ENCODE measurements at places on chromosomes 12 and 14.

DNA sequence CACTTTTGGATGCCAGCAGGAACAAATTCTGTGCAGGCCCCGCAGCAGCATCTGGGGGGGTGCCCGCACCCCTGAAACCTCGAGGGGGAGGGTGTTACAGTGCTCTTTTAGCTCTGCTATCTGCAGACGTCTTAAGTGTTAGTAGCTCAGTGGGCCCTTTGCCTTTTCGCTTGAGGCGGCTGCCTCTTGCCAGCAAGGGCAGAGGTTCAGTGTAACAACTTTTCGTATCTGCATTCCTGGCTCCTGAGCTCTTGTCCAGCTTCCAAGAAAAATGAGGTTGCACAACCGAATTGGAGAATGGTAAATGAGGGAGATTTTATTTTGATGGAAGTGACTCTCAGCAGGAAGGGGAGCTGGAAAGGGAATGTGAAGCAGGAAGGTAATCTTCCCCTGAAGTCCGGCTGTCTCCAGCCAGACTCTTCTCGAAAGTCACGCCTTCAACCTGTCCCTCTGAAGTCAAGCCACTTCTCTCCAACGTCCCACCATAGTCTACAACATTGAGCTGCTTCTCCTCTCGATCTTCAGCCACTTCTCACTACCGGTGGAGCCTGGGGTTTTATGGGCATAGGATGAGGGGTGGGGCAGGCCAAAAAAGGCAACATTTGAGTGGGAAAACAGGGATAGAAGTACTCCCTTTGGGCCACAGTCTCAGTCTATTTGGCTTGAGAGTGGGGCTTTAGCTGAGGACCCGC lies 17.8 kb downstream of the TAS2R50 start:
- no peak for DNase-seq

DNA sequence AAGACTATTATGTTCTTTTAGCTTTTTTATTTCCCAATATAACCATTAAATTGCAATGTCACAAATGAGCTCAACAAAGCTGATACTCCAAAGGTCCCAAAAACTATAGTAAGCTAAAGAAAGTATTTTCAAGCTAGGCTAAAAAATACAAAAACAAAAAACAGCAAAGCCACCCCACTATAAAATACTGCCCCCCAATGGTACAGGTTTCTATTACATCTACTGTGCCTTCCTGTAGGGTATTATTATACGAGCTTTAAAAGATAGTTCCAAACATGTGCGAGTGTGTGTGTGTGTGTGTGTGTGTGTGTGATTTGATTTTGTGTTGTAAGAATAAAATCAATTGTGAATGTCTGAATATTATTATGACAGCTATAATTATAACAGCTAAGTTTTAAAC lies 1.1 kb downstream of the IFNG start:
- DNase-seq: no peak

GRCh38 chr14:73251516-73252215 lies 14.4 kb downstream of the PAPLN start:
- DNase-seq: no peak

DNA sequence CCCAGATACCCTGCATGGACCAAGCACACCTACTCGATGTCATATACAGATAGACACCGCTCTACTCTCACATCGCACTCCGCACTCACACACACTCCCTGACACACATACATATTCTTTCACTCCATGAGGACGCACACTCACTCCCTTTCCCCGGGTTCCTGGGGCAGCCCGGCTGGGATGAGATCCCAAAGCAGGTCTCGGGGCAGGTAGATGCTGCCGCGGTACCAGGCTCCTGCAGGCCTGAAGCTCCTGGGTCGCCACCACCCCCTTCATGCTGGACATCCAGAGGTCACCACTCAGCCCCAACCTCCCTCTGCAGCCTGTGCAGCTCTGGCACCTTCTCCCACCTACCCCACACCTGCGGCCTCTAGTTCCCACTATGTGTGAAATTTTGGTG lies 2.3 kb downstream of the C1QL4 start:
- no peak for DNase-seq

DNA sequence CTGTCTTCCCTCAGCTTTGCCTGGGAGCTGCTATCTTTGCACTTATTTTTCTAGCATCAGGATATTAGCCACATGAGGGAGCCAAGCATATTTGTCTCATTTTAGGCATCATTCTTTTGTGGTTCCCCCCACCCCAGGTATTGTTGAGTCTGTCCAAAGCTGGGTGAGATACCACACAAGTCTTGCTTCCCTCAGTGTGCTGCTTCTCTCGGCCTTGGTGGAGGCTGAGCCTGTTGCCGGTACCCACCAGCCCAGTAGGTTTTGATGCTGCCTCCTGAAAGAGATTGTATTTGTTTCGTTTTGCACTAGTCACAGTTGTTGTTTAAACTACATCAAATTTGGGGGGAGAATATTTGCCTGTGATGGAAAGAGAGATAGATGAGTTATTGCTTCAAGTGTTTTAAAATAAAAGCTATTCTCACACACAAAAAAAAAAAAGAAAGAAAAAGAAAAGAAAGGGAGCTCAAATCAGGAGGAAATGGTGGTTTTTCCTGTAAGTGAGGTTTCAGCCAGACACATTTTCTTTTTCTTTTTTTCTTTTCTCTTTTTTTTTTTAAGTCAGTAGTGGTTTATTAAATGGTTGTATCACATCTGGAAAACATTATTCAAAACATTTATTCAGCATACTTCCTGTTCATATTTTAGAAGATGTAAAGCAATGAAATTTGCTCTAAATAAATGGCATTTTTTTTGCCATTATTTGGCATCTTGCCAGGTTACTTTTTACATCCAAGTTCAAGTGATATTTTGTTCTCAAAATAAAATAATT lies 58.5 kb downstream of the SLC4A8 start:
- peak; percentile 13 for DNase-seq

DNA sequence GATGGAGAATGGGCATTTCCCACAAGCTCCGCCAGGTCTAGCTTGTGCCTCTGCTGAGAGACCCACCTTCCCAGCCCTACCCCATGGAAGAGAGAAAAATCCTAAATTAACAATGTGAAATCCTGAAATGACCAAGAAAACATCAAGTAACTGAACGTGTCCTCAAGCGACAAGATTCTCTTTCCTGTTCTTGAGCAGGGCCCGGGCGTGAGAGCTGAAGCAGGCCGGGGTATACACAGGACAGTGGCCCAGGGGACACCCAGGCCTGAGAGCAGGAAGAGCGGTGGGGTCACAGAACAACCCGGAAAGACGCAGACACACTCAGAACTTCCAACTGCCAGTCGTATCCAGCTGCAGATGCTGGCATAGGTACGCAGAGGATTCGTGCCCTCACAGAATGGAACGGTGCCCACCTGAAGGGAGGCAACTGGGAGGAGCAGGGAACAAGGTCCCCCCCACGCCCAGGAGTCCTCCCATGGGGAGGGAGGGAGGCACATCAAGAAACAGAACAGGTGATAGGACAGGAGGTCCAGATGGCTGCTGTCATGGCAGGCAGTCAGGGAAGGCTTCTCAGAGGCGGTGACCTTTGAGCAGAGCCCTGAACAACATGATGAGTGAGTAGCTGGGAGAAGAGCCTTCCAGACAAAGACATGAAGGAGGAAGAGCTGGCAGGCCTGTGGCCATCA lies 9.1 kb downstream of the RIMBP2 start:
- no peak for DNase-seq

GRCh38 chr14:100424504-100425428 lies 101.6 kb downstream of the SLC25A47 start:
- no peak for DNase-seq

- DNase-seq: no peak
Measured at GRCh38 chr14:54226103-54226502, 170.7 kb upstream of the CDKN3 start.

- DNase-seq: no peak
Measured at GRCh38 chr14:91349481-91350074, 68.0 kb downstream of the CCDC88C start.

GRCh38 chr12:124866883-124867400 lies 3.3 kb upstream of the SCARB1 start:
- no peak for DNase-seq

DNA sequence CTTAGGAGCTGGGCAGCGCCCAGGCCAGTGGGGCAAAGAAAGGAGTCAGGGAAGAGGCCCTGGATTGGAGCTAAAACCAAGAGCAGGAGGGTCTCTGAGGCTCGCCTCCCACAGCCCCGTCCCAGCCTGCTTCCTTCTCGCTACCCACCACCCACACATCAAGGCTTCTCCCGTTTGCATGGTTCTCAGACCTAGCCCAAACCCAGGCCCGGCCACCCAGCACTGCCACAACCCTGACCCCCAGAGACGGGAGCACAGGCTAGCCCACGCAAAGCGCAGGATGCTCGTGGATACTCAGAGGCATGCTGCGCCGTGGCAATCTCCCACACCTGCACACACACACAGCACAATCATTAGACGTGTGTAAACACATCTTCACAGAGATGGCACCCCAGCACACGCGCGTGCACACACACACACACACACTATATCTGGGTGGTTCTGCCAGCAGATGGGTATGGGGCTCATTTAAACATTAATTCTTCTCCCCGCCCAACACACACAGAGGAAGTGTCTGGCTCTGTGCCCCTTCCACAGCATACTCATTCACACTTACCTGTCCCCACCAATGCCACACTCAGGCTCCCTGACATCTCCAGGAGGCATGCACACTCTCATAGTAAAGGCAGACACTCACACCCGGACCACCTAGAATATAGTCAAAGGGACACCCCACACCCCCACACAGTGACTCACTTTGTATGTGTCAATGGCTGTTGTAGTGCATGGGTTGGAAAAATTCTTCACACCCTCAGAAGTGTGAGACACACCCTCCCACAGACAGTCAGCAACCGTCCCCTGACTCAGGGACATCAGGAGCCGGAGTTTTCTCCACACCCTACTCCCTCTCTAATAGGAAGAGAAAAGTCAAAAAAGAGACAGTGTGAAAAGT lies 1.1 kb downstream of the CARMIL3 start:
- DNase-seq: no peak

DNA sequence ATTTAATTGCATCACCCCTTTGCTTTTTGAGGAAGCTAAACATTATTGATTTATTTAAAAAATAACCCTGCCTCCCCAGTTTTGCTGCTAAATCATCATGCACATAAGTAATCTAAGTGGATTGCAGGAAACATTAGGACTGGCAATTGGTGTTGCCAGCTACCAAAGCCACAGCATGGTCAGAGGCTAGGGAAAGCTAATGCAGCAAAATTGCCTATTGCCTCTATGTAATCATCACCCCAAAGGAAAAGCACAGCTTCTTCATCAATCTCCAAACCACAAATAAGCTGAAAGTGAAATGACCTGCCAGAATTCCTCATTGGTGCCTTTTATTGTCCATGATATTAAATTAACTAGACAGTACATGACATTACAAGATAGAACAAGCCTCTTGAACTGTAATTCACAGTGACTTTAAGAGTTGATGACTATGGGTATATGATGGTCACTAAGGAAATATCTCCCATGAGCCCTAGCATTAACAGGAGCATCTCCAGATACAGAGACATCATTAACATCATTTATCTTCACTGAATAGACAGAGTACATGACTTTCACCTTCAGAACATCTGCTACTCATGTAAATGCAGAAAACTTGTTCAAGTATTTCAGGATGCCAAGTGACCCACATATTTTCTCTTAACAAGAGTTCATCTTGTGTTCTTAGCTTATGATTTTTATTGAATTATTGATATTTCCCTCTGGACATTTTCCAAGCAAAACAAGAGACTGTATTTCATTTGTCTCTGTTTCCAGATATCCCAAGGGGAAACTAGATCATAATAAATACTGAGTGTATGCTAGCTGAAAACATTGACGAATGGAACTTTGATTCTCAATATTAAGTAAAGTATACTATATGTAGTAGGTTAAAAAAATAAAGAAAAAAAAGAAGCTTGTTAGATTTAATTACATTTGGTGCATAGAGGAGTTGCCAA lies 29.4 kb downstream of the PTPRR start:
- DNase-seq: no peak

DNA sequence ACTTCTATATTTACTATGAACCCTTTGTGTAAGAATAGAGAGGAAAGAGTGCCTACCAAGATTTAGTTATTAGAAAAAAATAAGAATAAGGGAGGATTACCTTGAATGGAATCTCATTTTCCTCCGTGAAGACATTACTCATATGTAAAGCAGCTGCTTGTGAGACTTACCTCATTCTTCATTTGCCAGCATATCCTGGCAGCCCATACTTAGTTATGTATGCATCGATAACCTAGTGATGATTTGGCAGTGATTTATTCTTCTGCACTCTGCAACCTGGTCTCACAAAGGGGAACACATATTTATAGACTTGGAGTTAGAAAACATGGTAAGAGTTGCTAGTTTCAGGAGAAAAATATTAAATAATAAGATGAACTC lies 56.8 kb downstream of the LRFN5 start:
- DNase-seq: no peak

DNA sequence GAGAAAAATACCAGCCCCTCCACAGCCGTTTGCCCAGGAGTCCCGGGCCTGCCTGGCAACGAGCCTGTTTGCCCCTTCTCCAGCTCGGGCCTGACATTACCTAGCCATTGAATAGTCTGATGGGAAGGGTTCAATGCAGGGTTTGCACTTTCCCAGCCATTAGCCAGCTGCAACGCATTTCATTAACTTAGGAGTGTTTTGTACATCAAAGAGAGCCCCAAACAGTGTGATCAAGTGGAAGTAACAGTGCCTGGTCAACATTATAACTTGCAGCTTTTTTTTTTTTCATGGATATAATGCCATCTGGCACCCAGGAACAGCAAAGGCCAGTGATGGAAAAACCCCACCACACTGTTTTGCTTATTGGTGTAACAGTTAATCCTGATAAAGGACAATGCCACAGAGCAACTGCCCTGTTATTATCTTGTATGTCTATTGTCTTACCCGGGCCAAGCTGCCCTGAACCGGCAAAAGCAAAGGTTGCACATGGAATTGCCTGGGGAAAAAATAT lies 38.0 kb downstream of the BTG1 start:
- DNase-seq: no peak

- DNase-seq: no peak
Measured at GRCh38 chr14:65100922-65101541, 1.3 kb downstream of the MAX start.

DNA sequence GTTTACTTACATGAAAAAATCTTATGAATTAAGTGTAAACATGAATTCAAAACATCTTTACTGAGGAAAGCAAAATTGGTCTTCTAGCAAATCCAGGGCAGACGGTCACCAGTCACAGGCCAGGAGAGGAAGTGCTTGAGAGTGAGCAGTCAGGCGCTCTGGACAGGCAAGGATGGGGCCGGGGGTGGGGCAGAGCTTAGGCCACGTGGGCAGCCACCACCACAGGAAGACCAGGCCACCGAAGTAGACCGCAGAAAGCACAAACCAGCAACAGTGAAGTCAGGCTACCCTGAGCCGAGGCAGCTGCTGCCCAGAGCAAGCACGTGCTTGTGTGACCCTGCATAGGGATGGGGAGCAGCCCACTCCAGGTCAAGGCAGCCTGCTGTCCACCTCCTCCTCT lies 33.5 kb downstream of the SLC6A12 start:
- no peak for DNase-seq

DNA sequence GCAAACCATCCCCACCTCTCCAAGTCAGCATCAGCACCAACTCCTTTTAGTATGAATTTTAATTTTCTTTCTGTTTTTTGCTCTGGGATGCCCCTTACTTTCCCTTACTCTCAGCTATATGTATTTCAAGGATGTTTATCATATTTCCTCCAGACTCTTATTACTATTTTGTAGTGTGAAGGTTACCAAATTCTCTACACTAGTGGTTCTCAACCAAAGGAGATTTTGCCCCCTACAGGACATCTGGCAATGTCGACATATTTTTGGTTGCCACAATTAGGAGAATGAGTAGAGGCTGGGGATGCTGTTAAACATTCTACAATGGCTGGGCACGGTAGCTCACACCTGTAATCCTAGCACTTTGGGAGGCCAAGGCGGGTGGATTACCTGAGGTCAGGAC lies 29.1 kb upstream of the SOS2 start:
- no peak for DNase-seq

- DNase-seq: peak; percentile 72
Measured at GRCh38 chr14:56810147-56810719, at the start of gene OTX2. OTX2 (minus strand) TSS chr14:56810479; CDS start chr14:56805456, 5,023 bp downstream.

- no peak for DNase-seq
Measured at GRCh38 chr14:64601571-64601970, 51.8 kb downstream of the PPP1R36 start.
